Posterior cingulate gyrus (tissue), 11 donors: ENCODE measurements at places on chromosomes 7 and 10.
A peak's percentile ranks its signal among the peaks of the same experiment; 100 is the strongest.

DNA sequence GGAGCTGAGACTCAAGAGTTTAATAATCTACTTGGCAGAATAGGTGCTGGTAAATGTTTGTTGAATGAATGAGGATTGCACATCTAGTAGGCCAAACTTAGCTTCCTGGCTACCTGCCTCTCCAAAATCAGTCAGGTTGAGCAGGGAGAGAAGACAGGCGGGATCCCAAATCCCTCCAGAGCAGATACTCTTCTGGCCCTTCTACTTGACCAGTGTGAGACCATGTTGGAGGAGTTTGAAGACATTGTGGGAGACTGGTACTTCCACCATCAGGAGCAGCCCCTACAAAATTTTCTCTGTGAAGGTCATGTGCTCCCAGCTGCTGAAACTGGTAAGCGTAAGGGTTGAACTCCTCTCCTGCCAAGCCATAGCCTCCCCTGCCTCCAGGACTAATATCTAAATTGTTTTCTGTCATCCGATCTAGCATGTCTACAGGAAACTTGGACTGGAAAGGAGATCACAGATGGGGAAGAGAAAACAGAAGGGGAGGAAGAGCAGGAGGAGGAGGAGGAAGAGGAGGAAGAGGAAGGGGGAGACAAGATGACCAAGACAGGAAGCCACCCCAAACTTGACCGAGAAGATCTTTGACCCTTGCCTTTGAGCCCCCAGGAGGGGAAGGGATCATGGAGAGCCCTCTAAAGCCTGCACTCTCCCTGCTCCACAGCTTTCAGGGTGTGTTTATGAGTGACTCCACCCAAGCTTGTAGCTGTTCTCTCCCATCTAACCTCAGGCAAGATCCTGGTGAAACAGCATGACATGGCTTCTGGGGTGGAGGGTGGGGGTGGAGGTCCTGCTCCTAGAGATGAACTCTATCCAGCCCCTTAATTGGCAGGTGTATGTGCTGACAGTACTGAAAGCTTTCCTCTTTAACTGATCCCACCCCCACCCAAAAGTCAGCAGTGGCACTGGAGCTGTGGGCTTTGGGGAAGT lies 2.2 kb upstream of the MBLAC1 start:
- peak; percentile 3 for DNase-seq

DNA sequence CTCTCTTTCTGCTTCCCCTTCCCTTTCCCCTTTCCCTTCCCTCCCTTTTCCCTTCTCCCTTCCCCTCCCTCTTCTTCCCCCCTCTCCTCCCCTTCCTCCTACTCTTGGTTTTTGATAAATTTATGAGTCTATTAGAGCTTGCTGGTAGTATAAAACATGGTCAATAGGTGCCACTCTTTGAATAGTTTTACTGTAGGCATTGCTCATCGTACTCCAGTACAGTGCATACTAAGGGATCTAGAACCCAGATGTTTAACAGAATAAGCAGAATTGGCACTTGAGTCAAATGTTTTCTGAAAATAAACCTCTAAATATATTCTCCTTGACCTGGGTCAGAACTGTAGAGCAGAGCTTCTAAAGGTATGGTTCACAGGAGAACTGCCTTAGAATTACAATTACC lies 126.7 kb downstream of the SORCS3 start:
- DNase-seq: no peak

GRCh38 chr7:28608731-28609130 lies 196.4 kb downstream of the CREB5 start:
- no peak for DNase-seq

DNA sequence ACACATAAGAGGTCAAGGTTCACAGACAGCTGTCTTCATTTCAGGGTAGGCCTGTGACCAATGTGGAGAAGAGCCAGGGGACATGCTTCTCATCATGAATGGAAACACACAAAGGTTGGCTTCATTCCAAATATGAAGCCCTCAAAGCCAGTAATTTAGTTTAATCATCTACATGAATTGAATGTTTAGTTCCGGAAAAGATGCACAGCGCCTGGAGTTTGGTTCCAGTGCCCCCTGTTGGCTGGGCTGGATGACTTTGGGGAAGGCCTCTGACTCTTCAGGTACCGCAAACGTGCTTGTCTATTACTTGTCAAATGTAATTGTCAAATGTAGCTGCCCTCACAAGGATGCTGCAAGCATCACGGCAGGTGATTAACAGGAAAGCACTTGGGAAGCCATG lies 130.7 kb downstream of the ADRA2A start:
- no peak for DNase-seq

- no peak for DNase-seq
These were observed 244.3 kb upstream of the PHYHIPL start for GRCh38 chr10:58932126-58932525.

GRCh38 chr10:58393317-58393716 lies 8.1 kb downstream of the TFAM start:
- no peak for DNase-seq

DNA sequence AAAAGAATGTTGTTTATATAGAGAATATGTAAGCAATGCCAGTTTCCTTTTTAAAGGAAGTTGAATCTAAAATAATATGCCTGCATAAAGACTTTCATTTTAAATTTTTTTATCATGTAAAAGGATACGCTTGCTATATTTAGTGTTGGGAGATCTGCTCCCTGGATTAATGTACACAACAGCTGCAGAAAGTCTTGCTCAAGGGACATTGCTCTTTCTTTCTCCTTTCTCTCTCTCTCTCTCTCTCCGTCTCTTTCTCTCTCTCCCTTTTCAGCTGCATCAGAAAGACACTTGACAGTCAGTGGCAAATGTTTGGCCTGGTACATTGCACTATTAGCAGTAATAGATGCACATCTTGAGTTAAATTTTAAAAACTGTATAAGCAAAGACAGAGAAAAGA lies 739 bp downstream of the MYPN start:
- DNase-seq: no peak

GRCh38 chr7:85262891-85263290 lies 76.0 kb upstream of the SEMA3D start:
- DNase-seq: no peak

DNA sequence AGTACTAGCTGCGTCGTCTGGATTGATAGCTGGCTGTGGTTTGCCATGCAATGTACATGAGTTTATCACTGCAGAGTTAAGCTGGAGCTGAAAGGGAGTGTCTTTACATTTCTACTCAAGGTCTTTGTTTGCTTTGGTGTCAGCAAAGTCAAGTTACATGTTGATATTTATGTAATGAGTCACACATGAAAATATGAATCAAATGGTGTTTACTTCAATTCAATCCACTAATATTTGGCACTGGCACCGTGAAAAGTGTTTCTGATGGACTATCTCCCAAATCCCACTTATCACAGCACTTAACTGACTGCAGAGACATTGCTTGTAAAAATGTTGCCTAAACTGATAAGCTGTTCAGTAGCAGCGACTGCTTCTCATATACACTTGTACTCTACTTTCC lies 395.9 kb downstream of the TFEC start:
- DNase-seq: no peak
